Stimulated activated CD8-positive, alpha-beta memory T cell treated with anti-CD3 and anti-CD28 coated beads, Interleukin-7, amount 100 ng/mL, for 4 hours (primary cell): ENCODE measurements at places on chromosomes 3 and 15.

DNA sequence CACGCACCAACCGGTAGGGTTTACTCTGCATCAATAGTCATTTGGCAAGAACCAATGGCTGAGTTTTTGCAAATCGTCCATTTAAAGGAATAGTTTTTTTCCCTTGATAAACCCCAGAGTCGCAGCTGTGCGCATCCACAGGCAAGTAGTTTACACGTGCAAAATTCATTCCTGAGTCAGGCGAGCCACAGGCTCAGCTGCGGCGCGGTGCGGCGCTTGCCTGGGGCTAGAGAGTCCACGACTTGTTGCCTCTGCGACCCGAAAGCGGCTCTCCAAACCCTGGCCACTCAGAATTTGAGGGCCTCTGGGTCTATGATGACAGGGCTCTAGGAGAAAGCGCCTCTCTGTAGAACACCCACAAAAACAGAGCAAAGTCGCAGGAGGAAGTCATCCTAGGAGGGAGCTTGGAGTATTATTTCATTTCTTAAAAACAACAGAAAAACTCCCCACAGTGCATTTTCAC is 36.7 kb downstream of the ZIC4 start:
- DNase-seq, result no peak

GRCh38 chr3:53239800-53240199 is 16.0 kb downstream of the TKT start:
- DNase-seq, result no peak

DNA sequence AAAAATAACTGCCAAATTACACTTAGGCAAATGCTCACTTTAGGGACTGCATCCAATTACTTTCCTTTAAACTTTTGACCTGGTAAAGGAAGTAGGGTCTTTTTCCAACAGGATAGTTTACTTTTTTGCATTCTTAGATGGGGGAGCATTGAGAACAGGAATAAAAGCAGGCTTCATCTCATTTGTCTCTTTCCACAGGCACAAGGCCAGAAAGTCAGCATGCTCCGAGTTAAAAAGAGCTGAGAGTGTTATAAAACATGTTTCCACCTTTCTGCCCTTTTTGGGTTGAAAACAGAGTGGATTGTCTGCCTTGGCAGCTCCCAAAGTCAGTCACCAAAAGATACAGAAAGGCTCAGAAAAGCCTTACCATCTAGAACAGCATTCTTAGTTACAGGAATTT is 404.9 kb upstream of the ALCAM start:
- no peak for DNase-seq

DNA sequence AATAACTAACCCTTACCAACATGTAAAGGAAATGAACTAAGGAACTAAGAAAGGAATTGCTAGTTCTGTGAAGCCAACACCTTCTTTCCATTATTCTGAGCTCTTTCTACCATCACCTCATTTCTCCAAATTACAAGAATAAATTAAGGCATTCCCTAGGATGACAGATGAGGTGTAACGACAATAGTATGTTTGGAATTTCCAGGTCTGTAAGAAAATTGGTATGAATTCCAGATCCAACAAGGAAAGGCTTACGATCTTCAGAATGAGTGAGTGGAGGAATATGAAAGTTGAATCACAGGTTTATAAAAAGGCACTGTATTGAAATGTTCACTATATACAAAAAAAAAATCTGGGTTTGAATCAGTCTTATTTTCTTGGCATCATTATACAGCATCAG is 4.5 kb upstream of the NANOGP8 start:
- no peak for DNase-seq

- DNase-seq, result no peak
Observed at GRCh38 chr15:78322243-78322642, 17.9 kb upstream of the CRABP1 start.

GRCh38 chr15:33132722-33133345 is 61.7 kb downstream of the FMN1 start:
- no peak for DNase-seq

DNA sequence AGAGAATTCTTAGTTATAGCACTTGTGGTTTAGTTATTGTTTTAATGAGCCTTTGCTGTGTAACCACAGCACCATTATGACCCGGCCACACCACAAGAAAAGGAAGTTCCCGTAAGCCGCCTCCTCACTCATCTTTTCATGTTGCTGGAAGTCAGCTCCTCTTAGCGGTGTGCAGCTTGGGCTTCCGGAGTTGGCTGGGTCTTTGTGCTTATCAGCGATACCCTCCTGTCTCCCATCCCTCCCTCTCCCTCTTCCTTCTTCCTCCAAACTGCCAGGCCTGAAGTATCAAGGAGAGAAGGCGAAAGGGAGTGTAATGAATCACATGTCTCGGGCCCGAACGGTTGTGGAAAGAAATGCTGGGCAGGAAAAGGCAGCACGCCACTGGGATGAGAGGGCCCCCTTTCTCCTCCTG is 353.5 kb downstream of the MCTP2 start:
- peak; percentile 34 for DNase-seq

DNA sequence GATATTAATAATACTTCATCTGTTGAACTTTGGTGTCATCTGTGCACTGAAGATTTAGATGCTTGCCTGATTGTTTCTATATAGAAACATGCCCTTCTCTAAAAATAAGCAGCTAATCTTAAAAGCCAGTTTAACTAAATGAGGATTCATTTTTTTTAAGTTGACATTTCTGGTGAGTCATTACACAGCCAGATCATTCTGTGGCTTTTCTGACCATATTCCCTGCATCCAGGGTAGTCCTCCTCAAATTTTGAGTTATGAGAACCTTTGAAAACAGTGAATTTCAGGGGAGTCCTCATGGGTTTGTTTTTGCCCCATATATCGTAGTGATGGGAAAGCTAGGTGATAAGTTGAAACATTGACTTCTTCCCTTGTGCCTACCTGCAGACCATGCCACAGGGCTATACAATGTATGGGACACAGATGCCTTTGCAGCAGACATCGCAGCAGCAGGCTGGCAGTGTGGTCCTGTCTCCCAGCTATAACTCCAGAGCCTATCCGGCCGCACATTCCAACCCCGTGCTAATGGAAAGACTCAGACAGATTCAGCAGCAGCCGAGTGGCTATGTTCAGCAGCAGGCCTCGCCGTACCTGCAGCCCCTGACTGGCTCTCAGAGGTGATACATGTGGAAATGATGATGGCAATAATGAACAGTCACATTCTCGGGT is 26.5 kb upstream of the P2RY12 start:
- no peak for DNase-seq

DNA sequence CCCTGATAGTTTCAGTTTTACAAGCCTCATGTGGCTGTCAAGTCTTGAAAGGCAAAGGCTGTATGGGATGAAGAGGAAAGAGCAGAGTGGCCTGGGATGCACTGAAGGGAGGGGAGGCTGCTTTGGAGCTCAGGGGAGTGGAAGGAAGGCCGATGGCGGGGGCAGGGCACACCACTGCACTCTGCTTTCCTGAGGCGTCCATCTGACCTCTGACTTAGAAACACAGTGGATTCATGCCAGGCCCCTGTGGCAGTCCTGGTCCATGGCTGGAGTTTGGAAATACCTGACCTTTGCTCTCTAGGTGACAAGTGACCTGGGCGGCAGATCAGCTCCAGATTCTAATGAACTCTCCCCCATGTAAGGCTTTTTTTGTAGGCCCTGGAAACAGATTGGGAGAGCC is 19.0 kb downstream of the FAH start:
- no peak for DNase-seq
